ENCODE measurements at places on chromosomes 2 and 18. TPM values are rescaled to one million over a fixed set of nuclear protein-coding genes. Genes with fewer than 3 reads are reported as not detected.

Gene ERICH2
- not detected for total RNA-seq

Gene SLC23A3
- 0.76 TPM for total RNA-seq

Gene IRS1
- 22.8 TPM for total RNA-seq

Gene IL36RN
- not detected for total RNA-seq

Gene GAD1
- 2.4 TPM for total RNA-seq
